LHCN-M2 (cell line): ENCODE measurements at places on chromosomes 1 and 21. TPM values are rescaled to one million over a fixed set of nuclear protein-coding genes. Genes with fewer than 3 reads are reported as not detected.

Gene PFKFB2
- 1.6 and 3.0 TPM in 2 replicates for total RNA-seq

- DNase-seq: peak; percentile 54
Observed at GRCh38 chr1:222557148-222557547, 9.2 kb upstream of the HHIPL2 start.

DNA sequence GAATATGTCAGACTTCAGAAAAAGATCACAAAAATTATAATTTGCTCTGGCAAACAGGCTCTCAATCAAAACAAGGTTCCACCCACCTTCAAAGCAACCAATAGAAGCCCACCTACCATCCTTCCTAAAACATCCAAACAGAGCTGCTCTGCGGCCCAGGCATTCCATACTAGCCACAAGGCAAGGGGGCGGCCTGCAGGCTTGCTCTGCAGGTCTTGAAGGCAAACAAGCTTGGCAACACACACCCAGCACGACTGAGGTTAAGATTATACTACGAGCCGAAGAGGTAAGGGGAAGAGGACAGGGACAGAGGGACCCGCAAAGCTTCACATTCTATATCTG is 207.3 kb downstream of the SLC45A1 start:
- peak; percentile 54 for DNase-seq

GRCh38 chr1:39065542-39065941 is 39.4 kb downstream of the NDUFS5 start:
- DNase-seq: no peak

DNA sequence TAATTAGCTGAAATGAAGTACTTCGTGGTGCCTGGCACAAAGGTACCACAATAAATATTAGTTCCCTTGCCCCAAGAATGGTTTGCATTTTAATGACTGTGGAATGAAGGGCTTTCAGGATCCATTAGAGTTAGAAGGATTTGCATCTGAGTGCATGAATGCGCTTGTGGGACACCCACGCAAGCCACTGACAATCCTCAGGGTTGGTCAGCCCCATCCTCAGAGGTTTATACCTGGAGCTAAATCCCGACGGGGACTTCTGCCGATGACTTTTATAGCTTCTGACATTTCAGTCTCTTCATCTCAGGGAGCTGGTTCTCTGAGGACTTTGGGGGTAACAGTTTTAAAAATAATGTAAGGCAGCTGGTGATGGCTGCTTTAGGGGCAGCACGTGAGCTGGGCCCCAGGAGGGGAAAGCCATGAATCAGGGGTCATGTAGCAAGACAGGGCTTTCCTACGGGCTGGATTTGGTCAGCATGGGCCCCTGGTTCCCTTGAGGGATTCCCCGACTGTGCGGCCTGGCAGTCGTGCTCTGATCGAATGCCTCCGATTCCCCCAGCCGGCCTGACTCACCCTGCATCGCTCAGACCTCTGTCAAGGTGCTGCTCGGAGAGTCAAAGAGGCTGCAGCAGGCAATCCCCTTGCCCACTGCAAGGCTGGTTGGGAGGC is 20.8 kb upstream of the IL10 start:
- no peak for DNase-seq

DNA sequence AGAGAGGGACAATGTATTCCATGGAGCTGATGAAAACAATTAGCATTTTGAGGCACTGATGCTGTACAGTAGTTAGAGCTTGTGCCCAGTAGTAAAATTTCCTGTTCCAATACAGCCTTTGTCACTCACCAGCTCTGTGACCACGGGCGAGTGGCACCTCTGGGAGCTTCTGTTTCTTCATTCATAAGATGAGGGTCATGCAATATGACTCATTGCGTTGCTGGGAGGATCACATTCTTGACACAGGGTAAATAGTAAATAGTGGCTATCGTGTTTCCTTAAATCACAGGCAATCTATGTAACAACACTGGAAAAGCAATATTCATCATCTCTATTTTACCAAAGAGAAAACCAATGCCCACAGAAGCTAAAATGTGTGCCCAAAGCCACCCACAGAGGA is 4.5 kb upstream of the LRRC52 start:
- peak; percentile 39 for DNase-seq

Gene LIN9
- total RNA-seq: 12.3 and 12.7 TPM in 2 replicates

DNA sequence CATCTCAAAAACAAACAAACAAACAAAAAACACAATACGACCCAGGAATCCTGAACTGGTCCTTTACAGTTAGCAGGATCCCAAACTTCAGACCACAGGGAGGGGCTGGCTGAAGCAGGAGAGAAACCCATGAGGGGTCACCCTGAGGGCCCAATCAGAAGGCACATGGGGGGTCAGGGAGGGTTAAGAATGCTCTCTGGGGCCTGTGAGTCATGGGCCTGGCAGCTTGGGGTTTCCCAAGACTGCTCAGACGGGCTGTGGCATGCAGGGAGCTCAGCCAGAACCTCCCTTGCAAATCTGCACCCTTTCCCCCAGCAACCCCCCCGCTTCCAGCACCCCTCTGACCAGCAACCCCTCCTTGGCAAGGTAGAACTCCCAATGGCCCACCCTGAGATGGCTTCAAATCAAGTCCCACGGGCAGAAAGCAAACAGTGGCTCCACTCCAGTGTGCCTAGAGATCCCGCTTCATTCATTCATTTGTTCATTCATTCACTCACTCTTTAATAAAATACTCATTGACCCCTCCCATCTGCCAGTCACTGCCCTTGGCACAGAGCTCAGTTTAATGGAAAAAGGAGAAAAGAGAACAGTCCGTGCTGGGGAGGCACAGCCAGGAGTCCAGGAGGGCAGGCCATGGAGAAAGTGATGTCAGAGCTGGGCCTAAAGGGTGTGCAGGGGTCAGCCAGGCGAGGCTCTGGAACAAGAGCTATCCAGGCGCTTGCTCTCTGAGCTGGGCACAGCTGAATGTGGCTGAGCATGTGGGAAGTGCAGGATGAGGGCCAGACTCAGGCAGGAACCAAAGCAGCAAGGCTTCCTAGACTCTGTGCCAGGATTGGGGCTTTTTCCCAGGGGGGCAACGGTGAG is 8.2 kb downstream of the UQCRHL start:
- peak; percentile 98 for DNase-seq

DNA sequence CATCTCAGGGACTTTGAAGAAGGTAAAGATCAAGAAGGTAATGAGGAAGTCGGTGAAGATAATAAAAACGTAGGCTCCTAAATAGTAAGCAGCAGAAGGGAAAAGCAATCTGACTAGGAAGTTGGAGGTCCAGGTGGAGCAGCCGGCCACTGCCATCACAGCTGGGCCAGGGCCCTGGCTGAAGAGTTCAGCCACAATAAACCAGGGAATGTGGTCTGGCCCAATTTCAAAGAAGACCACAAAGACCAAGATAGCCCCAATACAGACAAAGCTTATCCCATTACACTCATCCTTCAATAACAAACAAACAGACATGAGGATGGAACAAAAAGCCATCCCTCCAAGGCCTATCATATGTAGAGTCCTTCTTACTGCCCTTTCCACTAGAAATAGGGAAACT is 18.4 kb upstream of the JAK1 start:
- DNase-seq: peak; percentile 26

Gene DIO1
- not detected in 2 replicates for total RNA-seq

- no peak for DNase-seq
Observed at GRCh38 chr1:111253876-111254275, 26.4 kb downstream of the CHI3L2 start.

DNA sequence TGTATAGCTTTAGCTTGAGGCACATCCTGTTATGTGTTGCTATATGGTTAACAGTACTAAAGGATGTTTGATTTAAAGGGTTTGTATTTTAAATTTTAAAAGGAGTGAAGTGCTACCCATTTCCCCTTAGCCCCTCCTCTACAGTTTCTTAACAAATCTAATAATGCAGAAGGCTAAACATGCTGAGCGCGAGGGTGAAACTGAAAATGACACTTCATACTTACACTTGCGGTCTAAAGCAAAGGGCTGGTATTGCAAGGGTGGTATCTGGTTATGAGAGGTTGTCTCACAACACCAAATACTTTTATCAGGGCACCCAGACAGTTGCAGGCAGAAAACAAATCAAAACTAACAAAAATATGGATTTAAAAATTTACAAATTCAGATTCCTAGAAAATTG is 172.3 kb downstream of the SIPA1L2 start:
- DNase-seq: no peak

Gene S100A14
- total RNA-seq: not detected in 2 replicates

Gene PADI2
- total RNA-seq: 0.38 and 0.86 TPM in 2 replicates

GRCh38 chr1:237235091-237235490 is 193.1 kb downstream of the RYR2 start:
- no peak for DNase-seq

DNA sequence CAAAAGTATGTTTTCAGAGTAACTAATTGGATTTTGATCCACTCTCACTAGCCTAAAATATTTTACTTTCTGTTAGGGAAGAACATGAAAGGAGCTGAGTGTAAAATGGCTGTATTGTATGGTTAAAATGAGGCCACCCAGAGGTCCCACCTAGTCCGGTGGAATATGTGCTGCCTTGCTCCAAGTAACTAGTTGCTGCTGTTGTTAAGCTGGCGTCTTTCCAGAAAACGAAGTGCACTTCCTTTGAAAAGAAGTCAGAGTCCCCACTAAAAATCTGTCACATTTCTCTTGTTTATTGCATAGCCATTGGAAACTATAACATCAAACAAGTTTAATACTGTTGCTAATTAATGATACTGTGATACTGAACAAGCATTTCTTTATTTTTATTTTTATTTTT is 3.2 kb downstream of the SLC25A33 start:
- no peak for DNase-seq

DNA sequence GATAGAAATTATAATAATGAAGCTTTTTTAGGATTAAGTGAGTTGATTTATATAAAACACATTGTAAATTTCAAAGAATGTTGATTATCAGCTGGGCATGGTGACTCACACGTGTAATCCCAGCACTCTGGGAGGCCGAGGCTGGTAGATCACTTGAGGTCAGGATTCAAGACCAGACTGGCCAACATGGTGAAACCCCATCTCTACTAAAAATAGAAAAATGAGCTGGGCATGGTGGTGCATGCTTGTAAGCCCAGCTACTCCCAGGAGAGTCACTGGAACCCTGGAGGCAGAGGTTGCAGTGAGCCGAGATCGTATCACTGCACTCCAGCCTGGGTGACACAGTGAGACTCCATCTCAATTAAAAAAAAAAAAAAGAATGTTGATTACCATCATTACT is 18.4 kb downstream of the ADAMTS1 start:
- peak; percentile 82 for DNase-seq

Gene OR2L3
- total RNA-seq: not detected in 2 replicates

Gene ZNF326
- total RNA-seq: 6.3 and 6.6 TPM in 2 replicates

Gene UQCRHL
- 1.3 and 1.4 TPM in 2 replicates for total RNA-seq

DNA sequence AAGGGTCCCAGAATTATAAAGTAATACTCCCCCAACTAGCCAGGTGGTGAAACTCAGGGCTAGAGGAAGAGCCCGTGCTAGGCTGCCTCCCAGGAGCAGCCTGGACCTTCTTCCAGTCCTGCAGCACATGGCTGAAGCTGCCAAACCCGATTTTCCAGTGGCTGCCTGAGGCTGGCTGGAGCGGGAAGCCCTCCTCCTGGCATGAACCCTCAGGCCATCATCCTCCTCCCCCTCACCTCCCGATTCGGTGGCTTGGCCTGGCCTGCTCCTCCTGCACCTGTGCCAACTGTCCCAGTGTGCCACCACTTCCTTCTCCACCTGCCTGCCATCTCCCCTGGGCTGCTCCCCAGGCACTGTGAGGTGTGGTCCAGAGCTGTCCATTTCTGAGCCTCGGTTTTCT is 3.0 kb upstream of the TSPAN1 start:
- no peak for DNase-seq

GRCh38 chr21:15826147-15826780 is 96.5 kb downstream of the USP25 start:
- DNase-seq: peak; percentile 49

Gene KCNJ9
- total RNA-seq: not detected in 2 replicates

GRCh38 chr1:8941906-8942305 is 3.8 kb upstream of the CA6 start:
- DNase-seq: peak; percentile 71

GRCh38 chr1:178564086-178564782 is 51.3 kb downstream of the TEX35 start:
- no peak for DNase-seq

Gene KRTAP10-9
- not detected in 2 replicates for total RNA-seq

GRCh38 chr1:174134003-174134659 is 25.2 kb upstream of the RABGAP1L start:
- DNase-seq: no peak

GRCh38 chr1:197339106-197340060 is 71.3 kb downstream of the CRB1 start:
- DNase-seq: no peak

DNA sequence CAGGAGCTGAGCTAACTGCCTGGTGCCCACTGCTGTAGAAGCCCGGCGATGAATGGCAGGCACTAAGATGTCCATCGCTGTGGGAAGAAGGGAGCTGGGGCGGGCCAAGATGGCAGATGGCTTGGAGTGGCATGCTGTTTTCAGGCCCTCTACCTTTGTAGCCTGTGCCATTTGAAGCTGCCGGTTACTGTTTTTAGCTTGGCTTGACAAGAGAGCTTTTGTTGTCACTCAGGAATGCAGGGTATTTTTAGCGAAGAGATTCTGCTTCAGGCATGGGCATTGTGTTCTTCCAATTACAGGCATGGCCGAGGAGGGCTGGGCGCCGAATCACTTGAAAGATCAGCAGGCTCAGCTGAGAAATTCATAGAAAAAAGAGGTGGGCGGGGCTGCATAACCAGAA is 348.7 kb downstream of the RPS6KC1 start:
- no peak for DNase-seq

- no peak for DNase-seq
Observed at GRCh38 chr1:28526886-28527285, 21.0 kb downstream of the RCC1 start.

GRCh38 chr1:56063461-56063860 is 515.9 kb downstream of the PLPP3 start:
- DNase-seq: no peak

DNA sequence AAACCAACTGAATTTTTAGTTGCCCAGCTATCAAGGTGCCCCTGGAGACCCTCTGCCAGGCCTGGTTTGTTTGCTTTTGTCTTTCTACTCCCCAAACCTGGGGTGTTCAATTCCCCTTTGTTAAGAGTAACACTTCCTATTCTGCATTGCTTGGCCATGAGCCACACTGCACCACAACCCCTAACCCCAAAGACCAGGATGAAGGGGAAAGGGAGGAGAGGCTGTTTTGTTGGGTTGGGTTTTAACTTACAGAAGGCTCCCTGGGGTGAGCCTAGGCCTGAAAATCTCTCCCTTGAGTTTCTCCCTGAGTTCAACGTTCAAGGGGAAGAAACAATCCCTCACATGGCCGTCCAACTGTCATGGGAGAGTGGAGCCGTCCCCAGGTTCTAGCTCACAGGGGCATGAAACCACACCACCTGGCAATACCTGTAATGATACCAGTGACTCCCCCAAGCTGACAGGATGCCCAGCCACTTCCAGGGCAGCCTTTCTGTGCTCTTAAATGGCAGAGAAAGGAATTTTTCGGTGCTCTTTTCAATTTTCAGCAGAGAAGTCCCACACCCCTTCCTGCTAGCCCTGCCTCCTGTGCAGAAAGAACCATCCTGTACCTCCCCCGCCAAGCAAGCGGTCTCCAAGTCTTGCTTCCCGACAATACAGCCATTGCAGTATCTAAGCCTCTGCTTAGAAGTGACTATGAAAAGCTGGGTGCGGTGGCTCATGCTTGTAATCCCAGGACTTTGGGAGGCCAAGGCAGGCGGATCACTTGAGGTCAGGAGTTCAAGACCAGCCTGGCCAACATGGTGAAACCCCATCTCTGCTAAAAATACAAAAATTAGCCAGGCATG is 14.9 kb downstream of the SLC45A3 start:
- DNase-seq: no peak
